CD8-positive, alpha-beta memory T cell (primary cell): ENCODE measurements at places on chromosomes 3 and 15.

DNA sequence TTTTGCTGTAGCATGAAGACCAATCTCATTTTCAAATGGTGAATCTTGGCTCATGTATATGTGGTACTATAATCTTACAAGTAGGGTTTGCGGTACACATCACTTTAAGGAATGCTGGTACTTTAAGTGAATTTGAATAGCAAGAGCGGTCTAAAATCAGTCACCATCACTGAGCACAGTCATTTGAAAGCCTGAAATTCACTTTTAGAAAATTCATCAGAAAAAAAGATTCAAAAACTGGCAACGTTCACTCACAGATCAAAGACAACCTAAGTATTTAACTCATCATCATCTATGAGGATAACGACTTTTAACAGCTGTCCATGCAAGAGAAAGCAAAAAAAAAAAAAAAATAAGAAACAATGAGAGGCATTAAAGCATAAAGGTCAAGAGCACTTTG, 111.6 kb downstream of the FHIT start:
- no peaks in the 10 kb centered on the region for H3K4me1 ChIP-seq
- H3K27me3 ChIP-seq, result no peaks in the 10 kb centered on the region
- H3K27ac ChIP-seq, result no peak overlapping the region
- H3K4me3 ChIP-seq, result no peak overlapping the region
- H3K36me3 ChIP-seq, result no peaks in the 10 kb centered on the region

DNA sequence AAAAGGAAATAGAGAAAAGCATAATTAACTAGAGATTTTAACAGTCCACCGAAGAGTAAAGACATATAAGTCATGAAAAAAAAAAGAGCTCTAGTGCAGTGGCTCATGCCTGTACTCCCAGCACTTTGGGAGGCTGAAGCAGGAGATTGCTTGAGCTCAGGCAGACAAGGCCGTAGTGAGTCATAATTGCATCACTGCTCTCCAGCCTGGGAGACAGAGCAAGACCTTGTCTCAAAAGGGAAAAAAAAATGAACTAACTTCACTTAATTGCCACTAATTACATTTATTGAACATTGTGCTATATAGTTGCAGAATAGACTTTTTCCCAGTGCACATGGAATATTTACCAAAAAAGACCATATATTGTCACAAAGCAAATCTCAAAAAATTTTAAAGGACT, 221.8 kb downstream of the CBLB start:
- H3K27me3 ChIP-seq, result no peaks in the 10 kb centered on the region
- H3K4me1 ChIP-seq, result no peaks in the 10 kb centered on the region
- H3K27ac ChIP-seq, result no peak overlapping the region
- no peak overlapping the region for H3K4me3 ChIP-seq
- no peaks in the 10 kb centered on the region for H3K36me3 ChIP-seq

- H3K4me3 ChIP-seq, result no peak overlapping the region
- H3K27me3 ChIP-seq, result peaks cover 44% of the 10 kb centered on the region
- H3K27ac ChIP-seq, result no peak overlapping the region
- no peaks in the 10 kb centered on the region for H3K36me3 ChIP-seq
- no peaks in the 10 kb centered on the region for H3K4me1 ChIP-seq
- no peak for DNase-seq
Measured at GRCh38 chr3:124034016-124034843, 42.3 kb upstream of the ROPN1 start.

- H3K36me3 ChIP-seq, result no peaks in the 10 kb centered on the region
- H3K27me3 ChIP-seq, result no peaks in the 10 kb centered on the region
- DNase-seq, result no peak
- peaks cover 7% of the 10 kb centered on the region for H3K4me1 ChIP-seq
- no peak overlapping the region for H3K4me3 ChIP-seq
Measured at GRCh38 chr15:45182996-45183395, 4.8 kb downstream of the SHF start.

DNA sequence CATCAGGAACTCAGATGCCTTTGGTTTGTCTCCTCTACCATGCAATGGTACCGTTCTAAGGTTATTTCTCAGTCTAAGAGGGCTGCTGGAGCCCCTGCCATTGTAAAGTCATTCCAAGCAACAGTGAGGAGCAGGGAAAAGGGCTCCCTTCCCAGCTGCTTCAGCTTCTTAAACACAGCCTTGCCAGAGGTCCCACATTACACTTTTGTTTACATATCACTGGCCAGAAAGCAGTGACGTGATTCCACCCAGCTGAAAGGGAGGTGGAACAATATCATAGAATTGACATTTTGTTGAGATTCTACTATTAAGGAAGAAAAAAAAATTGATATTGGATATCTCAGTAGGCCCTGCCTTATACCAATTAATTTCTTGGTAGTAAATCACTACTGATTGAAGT, 194.6 kb downstream of the SUCLG2 start:
- no peaks in the 10 kb centered on the region for H3K27me3 ChIP-seq
- H3K27ac ChIP-seq, result no peak overlapping the region
- H3K36me3 ChIP-seq, result no peaks in the 10 kb centered on the region
- H3K4me3 ChIP-seq, result no peak overlapping the region
- H3K4me1 ChIP-seq, result no peaks in the 10 kb centered on the region
- DNase-seq, result no peak

DNA sequence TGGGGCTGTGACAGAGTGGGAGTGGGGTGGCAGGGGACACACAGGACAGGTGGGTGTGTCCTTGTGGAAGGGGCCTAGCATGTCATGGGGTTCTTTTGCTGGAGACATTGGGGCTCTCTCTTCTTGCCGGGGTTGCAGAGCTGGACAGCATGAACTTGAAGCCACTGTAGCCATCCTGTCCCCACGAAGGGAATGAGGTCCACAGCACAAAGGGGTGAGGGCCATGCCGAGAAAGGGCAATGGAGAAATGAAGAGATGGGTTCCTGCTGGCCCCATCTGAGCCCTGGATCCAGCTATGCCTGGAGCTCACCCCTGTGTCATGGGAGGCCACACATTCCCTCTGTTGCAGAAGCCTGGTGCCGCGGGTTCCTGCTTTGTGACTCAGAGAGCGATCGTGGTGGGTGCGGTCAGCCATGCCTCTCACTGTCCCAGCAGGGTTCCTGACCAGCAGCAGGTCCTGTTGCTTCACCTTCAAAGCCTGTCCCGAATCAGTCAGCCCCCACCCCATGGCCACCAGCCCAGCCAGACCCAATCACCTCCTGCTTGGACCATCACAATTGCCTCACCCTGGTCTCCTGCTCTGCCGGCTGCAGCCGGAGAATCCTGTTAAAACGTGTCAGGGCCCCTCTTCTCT, 50.0 kb downstream of the DNAJB8 start:
- H3K4me1 ChIP-seq, result no peaks in the 10 kb centered on the region
- H3K4me3 ChIP-seq, result no peak overlapping the region
- no peak for DNase-seq
- H3K36me3 ChIP-seq, result no peaks in the 10 kb centered on the region
- H3K27ac ChIP-seq, result peak overlapping the region; percentile 65
- H3K27me3 ChIP-seq, result no peaks in the 10 kb centered on the region

DNA sequence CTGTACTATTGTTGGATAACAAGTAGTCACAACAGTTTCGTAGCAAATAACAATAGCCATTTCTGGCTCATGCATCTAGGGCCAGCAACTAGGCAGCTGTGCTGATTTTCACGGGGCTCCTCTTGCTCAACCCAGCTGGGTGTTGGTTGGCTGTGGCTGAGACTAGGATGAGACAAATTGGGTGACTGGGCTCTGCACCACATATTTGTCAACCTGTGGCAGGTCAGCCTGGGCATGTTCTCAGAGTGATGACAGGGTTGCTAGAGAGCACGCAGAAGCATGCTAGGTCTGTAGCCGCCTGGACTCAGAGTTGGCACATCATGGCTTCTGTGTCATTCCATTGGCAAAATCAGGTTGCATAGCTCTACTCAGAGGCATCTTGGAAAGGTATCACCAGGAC, 175.9 kb downstream of the OTOL1 start:
- H3K4me3 ChIP-seq, result no peak overlapping the region
- H3K36me3 ChIP-seq, result no peaks in the 10 kb centered on the region
- no peaks in the 10 kb centered on the region for H3K4me1 ChIP-seq
- no peaks in the 10 kb centered on the region for H3K27me3 ChIP-seq
- H3K27ac ChIP-seq, result no peak overlapping the region

DNA sequence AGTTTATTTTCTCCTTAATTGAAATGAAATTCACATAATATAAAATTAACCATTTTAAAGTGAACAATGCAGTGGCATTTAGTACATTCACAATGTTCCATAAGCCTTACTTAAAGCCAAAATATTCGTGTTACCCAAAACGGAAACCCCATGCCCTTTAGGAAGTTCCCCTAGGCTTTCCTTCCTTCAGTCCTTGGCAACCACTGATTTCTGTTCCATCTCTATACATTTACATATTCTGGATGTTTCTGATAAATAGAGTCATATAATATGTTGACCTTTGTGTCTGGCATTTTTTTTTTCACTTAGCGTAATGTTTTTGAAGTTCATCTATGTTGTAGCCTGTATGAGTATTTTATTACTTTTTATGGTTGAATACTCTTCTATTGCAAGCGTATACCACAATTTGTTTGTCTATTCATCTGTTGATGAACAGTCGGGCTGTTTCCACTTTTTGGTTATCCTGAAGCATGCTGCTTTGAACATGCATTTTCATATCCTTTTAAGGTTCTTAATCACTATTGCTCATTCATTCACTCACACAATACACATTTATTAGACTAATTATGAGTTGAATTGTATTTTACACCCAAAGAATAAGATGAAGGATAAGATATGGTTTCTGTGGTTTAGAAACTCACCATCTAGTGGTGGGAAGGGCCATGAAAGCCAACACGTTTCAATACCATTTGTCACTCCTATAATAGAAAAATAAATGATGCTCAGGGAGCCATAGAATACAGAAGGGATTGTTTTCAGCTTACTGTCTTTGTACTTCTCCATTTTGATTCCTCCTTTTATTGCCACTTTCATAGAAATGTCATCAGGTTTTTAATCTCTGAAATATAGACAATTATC, 408.2 kb upstream of the CBLB start:
- H3K27me3 ChIP-seq, result no peaks in the 10 kb centered on the region
- H3K4me1 ChIP-seq, result no peaks in the 10 kb centered on the region
- H3K36me3 ChIP-seq, result no peaks in the 10 kb centered on the region
- no peak overlapping the region for H3K4me3 ChIP-seq
- H3K27ac ChIP-seq, result no peak overlapping the region
- DNase-seq, result no peak

DNA sequence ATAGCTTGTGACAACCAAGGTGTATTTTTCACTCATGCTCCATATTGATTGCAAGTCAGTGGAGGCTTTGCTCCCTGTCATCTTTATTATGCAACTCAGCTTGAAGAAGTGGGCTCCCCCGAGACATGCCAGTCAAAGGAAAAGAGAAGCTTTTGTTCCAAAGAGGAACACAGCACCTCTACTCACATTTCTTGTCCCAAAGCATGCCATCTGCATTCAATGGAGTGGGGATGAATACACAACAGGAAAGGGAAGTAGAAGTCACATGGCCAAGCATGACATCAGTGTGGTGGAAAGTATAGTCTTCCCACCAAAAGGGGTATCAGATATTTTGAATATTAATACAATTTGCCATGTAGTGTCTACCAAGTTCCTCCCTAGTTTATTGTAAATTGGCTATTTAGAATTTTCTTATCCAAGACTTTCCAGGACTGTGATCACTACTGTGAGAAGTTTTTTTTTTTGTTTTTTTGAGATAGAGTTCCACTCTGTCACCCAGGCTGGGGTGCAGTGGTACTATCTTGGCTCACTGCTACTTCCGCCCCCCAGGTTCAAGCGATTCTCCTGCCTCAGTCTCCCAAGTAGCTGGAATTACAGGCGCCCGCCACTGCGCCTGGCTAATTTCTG, 114.5 kb downstream of the GMPS start:
- no peaks in the 10 kb centered on the region for H3K36me3 ChIP-seq
- H3K4me1 ChIP-seq, result no peaks in the 10 kb centered on the region
- H3K4me3 ChIP-seq, result no peak overlapping the region
- H3K27ac ChIP-seq, result no peak overlapping the region
- DNase-seq, result no peak
- no peaks in the 10 kb centered on the region for H3K27me3 ChIP-seq

DNA sequence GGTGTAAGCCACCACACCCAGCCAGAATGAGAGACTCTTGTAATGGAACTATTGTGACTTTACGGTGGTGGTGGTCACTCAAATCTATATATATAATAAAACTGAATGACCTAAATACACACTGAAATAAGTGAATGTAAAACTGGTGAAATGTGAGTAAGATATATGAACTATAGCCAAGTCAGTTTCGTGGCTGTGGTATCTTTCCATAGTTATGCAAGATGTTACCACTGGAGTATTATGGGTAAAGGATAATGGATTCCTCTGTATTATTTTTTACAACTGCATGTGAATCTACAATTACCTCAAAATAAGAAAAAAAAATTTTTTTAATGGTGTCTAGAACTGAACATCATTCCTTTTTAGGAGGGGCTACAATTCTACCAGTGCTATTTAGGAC, 21.9 kb downstream of the PIK3CB start:
- no peak for DNase-seq
- no peaks in the 10 kb centered on the region for H3K36me3 ChIP-seq
- H3K27me3 ChIP-seq, result no peaks in the 10 kb centered on the region

DNA sequence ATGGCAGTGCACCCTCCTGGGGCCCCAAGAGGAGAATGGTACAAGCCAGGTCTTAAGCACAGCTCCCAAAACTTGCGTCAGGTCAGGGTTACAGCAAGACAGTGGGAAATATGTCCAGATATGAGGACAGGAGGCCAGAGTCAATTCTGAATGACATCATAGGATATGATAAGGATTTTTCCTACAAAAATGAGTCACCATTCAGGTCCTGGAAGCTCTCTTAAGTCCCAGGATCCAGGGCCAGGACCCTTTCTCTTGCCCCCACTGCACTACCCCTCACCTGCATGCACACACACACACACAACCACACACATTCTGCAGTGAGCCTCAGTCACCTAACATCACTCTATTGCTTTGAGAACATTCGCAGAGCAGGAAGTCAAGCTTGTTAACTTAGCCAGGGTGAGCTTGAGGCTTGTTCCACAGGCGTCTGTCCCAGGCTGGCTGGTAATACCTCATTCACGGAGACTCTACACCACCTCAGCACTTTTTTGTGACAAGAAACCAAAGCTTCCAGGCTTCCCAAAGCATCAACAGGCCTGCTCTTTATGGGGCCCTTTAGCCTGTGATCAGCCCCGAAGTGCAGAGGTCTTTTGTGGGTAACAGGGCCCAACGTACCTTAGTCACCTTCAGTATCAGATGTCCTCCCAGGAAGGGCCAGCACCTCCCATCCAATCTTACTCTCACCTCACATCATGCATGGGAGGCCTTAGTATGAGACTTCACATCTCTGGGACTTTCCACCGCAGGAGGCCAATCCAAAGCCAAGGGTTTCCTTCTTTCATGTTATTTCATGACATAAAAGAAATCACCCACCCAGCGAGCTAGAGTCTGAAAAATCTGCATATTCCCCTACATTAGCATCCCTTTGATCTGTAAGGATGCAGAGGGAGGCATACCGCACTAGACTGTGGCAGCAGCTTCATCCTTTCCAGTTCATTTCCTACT, 74.0 kb upstream of the LIPC start:
- no peak overlapping the region for H3K27ac ChIP-seq
- peaks cover 22% of the 10 kb centered on the region for H3K4me1 ChIP-seq
- no peak for DNase-seq
- H3K27me3 ChIP-seq, result no peaks in the 10 kb centered on the region

GRCh38 chr3:182142928-182143327, 431.2 kb downstream of the SOX2 start:
- H3K36me3 ChIP-seq, result no peaks in the 10 kb centered on the region
- no peaks in the 10 kb centered on the region for H3K4me1 ChIP-seq
- no peaks in the 10 kb centered on the region for H3K27me3 ChIP-seq
- no peak for DNase-seq
- no peak overlapping the region for H3K4me3 ChIP-seq
